ENCODE measurements at places on chromosomes 6 and 20.

DNA sequence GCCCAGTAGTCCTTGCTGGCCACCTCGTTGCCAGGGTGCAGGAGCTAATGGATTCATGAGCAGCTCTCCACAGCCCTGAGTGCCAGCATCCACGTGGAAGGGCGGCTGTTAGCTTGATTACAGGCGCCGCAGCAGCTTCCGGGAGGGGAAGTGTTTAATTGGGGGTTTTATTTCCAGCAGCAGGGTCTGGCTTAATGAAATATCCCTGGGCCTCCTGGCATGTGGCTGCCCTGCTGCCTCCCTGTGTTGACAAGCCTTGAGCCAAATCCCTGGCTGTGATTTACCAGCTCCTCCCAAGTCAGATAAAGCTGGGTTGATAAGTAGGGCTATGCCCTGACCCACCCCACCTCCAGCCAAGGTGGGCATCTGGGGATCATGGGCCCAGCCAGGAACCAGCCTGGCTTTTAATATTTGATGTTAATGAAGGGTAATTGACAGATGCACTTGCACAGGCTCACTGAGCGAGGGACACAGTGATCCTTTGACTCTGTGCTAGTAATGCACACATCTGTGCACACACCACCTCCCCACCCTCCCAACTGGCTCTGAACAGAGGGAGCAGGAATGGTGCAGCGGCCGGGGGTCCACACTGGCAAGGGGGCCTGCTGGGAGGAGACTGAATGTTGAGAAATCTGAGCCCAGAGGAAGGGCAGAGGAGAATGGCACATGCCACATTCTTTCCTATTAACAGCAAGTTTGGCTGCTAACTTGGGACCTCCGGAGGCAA is 13.6 kb downstream of the GLP1R start:
- DNase-seq, result no peak

DNA sequence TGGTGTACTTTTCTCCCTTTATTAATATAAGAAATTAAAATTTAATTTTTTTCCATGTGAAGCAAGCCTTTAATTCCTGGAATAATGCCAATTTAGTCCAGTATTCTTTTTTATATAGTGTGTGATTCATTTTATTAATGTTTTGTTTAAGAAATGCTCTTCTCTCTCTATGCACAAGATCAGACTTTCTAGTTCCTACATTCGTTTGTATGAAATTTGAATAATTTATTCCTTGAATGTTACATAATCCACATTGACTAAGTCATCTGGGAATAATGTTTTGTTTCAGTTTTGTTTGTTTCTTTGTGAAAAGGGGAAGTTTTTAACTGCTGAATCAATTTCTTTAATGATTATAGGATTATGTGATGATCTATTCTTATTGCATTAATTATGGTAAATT is 181.4 kb upstream of the ID4 start:
- no peak for DNase-seq

DNA sequence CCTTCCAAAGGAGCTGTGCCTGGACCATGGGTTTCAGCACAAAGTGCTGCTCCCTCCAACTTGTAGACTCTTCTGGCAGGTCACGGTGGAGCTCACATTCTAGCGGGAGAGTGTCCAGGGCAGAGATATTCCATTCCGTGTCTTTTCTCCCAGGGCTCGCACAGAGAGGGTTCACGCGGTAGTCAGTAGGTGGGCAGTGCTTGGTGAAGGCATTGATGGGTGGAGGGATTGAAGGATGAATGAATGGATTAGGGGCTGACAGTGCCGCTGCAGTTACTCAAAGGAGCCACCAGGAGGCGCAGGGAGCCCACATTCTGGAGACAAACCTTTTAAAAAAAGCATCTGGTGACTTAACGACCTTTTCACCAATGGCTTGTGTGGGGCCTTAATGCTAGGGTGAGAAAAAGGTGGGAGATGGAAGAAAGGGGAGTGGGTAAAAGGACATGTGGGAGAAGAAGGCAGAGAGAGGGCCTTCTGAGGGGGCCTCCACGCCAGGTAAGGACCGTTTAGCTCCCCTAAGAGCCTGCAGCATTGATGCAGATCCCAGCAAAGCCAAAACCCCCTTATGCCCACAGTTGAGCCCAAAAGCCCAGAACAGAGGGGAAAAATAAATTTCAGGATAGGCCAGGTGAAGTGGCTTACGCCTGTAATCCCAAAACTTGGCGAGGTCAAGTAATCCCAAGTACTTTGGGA is 17.5 kb upstream of the FAM110A start:
- peak; percentile 54 for DNase-seq

DNA sequence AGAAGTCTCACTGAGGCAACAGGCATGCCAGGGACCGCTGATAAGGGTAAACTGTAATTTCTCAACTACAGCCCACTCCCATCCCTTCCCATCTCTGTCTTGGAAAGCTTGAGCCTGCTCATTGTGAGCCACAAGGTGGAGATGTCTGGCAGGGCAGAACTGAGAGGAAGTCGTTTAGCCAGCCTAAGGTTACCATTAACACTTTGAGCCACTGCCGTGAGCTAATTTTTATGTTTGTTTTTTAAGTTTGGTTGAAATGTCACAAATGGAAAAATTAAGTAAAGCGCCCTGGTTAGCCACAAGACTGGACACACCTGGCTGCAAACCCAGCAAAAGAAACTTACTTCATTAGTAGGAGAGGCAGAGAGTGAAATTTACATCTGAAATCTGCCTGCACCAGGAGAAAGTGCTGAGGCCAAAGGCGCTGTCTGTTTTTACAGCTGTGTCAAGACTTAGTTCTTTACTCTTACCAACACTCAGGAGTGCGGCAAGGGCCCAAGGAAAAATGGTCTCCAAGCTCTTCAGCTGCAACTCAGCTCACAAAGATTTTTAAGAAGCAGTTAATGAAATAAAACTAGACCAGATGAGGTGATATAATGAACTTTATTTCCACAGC is 50.0 kb upstream of the FAM83C start:
- DNase-seq, result no peak
